ENCODE measurements at places on chromosomes 7 and 10.

DNA sequence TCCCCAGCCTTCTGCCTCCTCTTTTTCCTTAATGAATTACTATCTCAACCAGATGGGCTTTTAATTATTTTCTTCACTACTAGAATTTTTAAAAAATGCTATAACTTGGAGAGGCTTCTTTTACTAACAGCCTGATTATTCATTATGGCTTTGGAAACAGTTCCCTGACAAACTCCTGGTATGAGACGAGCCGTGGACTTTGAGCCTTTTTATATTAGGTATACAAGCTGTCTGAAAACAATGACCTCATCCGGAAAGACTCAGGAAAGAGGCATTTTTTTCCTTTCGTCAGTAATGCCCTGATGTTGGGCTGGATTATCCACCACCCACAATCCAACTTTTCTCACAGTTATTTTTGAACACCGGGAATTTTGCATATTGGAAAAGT, 26.7 kb upstream of the ABLIM1 start:
- no peak for DNase-seq

GRCh38 chr7:135811506-135811905, 62.9 kb upstream of the FAM180A start:
- DNase-seq: no peak

GRCh38 chr7:1460821-1461645, 1.8 kb upstream of the MICALL2 start:
- DNase-seq: no peak

GRCh38 chr7:78015574-78016260, 217.1 kb downstream of the PHTF2 start:
- DNase-seq: no peak

DNA sequence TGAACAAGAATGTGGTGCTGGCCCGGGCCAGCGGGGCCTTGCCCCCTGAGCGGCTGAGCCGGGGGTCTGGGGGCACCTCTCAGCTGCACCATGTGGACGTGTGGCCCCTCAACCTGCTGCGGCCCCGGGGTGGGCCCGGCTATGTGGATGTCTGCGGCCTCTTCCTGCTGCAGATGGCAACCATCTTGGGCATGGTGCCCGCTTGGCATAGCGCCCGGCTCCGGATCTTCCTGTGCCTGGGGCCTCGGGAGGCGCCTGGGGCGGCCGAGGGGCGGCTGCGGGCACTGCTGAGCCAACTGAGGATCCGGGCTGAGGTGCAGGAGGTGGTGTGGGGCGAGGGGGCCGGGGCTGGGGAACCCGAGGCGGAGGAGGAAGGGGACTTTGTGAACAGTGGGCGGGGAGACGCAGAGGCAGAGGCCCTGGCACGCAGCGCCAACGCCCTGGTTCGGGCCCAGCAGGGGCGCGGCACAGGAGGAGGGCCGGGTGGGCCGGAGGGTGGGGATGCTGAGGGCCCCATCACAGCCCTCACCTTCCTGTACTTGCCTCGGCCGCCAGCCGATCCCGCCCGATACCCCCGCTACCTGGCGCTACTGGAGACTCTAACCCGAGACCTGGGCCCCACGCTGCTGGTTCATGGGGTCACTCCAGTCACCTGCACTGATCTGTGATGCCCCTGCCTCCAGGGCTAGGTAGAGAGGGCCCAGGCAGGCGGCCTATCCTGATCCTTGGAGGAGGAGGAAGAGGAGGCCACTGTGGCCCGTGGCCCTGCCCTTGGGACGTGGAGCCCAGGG, 1.1 kb upstream of the TRIP6 start:
- DNase-seq: no peak

- no peak for DNase-seq
Measured at GRCh38 chr10:99766302-99766681, 16.1 kb upstream of the ABCC2 start.

DNA sequence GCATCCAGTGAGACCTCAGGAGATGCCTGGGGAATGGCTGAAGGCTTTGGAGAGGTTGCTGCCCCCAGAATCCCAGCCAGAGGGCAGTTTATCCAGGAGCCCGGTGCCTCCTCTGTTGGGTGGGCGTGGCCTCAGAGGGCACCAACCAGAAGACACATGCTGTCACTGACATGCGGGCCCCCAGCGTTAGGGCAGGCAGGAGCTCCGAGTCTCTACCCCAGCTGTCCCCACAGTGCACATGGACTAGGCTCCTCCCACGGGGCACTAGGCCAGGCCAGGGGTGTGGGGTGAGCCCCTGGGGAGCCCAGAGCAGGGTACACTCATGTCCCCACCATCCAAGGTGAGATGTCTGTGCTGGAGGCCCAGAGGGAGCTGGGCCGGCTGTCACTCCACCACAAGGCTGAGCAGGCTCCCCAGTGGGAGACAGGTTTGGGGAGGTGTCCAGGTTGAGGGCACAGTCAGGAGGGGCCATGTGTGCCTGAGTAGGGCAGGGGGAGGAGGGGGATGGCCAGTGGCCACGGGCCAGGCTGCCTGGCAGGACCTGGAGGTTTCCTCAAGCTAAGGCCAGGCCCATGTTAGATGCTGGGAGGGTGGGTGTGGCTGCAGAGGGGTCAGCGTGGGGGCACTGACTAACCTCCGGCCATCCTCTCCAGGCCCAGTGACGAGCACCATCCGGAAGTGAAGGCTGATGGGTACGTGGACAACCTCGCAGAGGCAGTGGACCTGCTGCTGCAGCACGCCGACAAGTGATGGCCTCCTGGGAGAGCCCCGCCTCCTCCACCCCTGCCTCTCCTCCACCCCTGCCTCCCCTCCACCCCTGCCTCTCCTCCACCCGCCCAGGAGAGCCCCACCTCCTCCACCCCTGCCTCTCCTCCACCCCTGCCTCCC, 131.3 kb downstream of the FAM53B start:
- DNase-seq: no peak

DNA sequence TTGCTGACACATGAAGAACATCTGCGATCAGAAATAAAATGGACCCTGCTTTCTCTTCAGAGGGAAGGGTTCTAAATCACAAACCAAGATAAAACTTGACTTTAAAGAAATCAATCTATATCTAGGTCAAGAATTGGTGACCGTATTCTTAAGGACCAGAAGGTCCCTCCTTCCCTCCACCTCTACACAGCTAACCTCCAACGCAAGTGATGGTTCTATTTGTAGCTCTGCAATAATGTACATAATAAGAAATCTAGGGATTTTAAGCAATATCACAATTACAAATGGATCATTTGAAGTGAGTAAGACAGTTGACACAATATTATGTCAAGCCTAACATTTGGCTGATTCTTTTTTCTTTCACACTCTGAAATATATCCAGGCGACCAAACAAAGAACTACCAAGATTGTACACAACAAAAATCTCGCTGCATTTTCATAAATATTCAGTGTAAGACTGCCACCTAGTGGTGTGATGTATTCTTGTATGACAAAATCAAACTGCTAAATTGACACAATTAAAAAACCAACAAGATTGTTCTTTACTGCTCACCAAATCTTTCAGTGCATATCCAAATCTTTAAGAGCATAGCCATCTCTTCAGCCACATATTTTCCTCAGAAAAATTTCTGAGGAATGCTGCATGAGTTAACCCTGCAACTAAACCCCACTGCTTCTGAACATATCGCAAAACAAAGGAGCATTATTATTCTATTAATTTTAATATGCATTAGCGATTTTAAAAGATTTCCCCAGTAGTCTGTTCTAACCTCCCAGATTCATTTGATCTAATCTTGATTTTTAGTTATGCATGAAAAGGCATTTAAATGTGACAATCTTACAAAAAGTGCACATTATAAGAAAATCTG, 44.5 kb downstream of the ICA1 start:
- no peak for DNase-seq

DNA sequence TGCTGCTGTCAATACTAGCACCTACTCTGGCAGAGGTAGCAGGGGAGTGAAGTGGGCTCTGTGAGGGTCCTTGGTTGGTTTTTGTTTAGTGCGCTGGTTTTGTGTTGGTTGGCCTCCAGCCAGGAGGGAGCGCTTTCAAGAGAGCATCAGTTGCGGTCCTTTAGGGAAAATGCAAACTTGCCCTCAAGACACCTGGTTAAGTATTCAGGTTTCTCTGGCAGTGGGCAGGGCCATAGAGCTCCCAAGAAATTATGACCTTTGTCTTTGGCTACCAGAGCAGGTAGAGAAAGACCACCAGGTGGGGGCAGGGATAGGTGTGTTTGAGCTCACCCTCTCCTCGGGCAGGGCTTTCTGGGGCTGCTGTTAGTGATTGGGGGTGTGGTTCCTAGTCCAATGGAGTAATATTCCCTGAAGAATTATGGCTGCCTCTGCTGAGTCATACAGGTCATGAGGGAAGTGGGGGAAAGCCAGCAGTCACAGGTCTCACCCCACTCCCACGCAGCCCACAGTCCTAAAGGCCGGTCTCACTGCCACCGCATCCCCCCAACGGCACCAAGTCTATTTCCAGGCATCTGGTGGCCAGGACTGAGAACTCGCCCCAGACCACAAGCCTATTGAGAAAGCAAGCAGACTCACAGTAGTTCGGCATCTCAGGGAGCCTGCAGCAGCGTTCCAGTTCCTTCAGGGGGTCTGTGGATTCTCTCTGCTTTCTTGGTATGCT, 280.5 kb downstream of the SFMBT2 start:
- no peak for DNase-seq

- DNase-seq: no peak
Measured at GRCh38 chr7:41979834-41980307, 257.1 kb downstream of the GLI3 start.

GRCh38 chr7:148972375-148972774, 55.9 kb downstream of the PDIA4 start:
- no peak for DNase-seq

DNA sequence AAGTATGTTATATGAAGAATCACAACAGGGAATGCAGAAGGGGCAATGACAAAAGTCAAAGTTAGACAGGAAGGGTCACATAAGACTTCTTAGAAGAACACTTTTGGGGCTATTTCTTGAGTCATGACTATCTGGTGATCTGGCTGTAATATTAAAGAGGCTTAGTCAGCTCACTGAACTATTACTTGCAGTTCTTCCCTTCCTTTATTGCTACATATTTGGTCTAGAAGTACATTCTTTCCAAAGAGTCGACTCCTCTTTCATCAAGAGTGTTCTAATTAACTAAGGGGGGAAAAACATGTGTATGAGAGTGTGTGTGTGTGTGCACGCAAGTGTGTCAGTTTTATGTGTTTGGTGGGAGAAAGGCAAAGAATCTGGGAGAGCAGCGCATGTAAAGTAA, 247.3 kb upstream of the LRRTM3 start:
- no peak for DNase-seq

DNA sequence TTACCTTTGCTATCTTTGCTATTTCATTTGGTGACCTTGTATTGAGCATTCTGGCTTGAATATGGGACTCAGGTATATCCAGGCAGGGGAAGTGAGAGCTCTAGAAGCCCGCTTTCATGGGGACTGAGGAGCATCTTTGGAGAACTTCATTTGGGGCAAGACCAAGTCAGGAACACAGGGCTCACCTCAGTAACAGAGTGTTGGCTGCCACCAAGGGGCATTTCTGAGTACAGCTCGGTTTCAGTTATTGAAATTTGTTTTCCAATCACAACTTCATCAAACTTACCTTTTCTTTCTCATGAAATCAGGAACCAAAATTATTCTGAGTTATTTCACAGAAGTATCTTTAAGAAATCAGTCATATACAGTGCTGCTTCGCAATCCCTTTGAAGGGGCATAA, 337.2 kb downstream of the C7orf25 start:
- DNase-seq: no peak
